ENCODE measurements at places on chromosomes 4 and X. TPM values are rescaled to one million over a fixed set of nuclear protein-coding genes. Genes with fewer than 3 reads are reported as not detected.

PLCXD1 gene
- 10.9 TPM for total RNA-seq

HSFX4 gene
- total RNA-seq, result not detected

CT45A7 gene
- total RNA-seq, result not detected

LAP3 gene
- 129 TPM for total RNA-seq

Measured in fibroblast of lung (primary cell).